Adrenal gland (tissue), 19 donors: ENCODE measurements at places on chromosomes 5 and 9. TPM values are rescaled to one million over a fixed set of nuclear protein-coding genes. Genes with fewer than 3 reads are reported as not detected.

The PCDHB10 gene
- total RNA-seq, result 0.47 TPM

The FAM221B gene
- total RNA-seq, result not detected

DNA sequence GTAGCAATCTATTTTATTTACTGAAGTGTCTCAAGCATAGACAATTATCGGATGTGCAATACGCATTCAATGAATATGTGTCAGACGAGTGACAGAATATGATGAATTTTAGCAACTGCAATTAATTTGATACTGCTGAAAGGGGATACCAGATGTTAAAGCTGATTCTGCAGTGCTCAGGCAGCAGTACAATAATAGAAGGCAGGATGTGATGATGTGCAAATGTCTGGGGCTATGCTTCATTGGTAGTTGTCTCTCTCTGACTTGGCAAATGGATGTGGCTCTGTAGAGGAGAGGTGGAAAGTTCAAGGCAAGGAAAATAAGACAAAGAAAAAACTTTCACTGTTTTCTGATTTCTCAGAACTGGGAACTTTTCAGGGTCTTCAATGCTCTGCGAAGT, 721.2 kb downstream of the CDH18 start:
- H3K27ac ChIP-seq, result no peak overlapping the region
- no peak for DNase-seq
- no peaks in the 10 kb centered on the region for H3K4me1 ChIP-seq
- H3K27me3 ChIP-seq, result no peaks in the 10 kb centered on the region
- H3K36me3 ChIP-seq, result no peaks in the 10 kb centered on the region
- no peak overlapping the region for H3K4me3 ChIP-seq

DNA sequence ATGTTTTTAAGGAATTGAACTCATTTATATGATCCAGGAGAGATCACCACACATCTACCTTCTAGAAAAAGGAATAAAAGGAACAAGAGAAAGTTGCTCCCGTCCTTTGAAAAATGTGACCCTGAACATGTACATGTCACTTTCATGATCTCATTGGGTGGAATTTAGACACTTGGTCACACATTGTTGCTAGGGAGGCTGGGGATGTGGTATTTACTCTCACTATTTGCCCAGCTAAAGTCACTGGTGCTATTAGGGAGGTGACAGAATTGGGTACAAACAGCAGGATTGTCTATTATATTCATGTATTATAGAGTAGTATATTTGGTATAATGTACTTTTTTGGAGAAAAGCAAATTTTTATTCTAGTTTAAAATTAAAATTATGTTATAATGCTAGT, 2.1 kb upstream of the CDH10 start:
- no peaks in the 10 kb centered on the region for H3K4me1 ChIP-seq
- no peaks in the 10 kb centered on the region for H3K36me3 ChIP-seq
- no peak overlapping the region for H3K4me3 ChIP-seq
- H3K27me3 ChIP-seq, result peaks cover 13% of the 10 kb centered on the region
- H3K27ac ChIP-seq, result no peak overlapping the region

GRCh38 chr5:148974642-148975327, 88.1 kb downstream of the SH3TC2 start:
- H3K4me1 ChIP-seq, result no peaks in the 10 kb centered on the region
- H3K4me3 ChIP-seq, result no peak overlapping the region
- H3K27ac ChIP-seq, result no peak overlapping the region
- no peak for DNase-seq

DNA sequence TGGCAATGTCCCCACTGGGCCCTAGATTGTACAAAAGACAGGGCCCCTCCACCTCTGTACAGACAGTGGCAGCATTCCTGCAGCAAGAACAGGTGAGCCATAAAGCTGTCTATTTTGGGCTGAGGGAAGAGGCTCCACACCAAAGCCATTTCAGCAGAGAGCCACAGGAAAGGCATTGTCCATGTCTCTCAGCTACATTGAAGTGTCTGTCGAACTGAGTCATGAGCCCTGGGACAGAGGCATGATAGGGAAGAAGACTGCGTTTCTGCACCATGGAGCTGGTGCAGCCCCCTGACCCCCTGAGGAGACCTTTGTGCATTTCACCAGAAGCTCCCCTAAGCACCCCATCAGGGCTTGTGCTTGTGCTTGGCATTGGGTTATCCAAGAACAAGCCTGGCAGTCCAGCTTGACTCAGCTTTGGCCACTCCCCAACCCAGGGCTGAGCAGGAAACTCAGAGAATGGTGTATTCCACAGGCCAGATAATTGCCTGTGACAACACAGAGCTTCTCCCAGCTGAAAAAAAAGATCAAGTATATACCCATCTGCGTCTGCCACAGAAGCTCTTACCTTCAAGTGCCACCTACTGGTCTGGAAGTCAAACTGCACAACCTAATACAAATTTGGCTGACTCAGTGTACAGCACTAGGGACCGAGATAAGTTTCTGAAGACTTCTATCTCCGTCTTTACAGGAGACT, 5.9 kb upstream of the FRMD3 start:
- peak; percentile 84 for DNase-seq
- H3K27me3 ChIP-seq, result no peaks in the 10 kb centered on the region
- no peaks in the 10 kb centered on the region for H3K36me3 ChIP-seq
- H3K27ac ChIP-seq, result no peak overlapping the region

The ENHO gene
- not detected for total RNA-seq

GRCh38 chr9:89351584-89352300, 33.4 kb downstream of the SECISBP2 start:
- H3K4me3 ChIP-seq, result no peak overlapping the region
- peaks cover 22% of the 10 kb centered on the region for H3K4me1 ChIP-seq
- no peaks in the 10 kb centered on the region for H3K27me3 ChIP-seq
- H3K27ac ChIP-seq, result peak overlapping the region; percentile 61

DNA sequence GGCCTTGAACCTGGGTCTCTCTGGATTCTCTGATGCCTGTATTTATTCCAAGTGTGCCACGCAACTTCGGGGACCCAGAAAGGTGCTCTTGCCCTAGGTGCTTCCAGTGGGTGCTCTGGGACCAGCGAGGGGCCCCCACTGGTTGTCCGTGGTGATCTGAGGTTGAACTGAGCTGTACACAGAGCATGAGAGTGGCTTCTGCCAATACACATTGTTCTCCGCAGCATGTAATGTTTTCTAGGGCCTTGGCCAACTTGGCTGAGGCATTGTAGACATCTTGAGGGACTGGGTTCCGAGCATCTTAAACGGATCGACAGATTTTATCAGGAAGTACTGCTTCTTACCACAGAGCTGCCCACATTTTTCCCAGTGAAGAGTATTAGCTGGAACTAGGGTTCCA, 117.9 kb downstream of the MTX3 start:
- H3K27me3 ChIP-seq, result no peaks in the 10 kb centered on the region
- no peaks in the 10 kb centered on the region for H3K4me1 ChIP-seq
- DNase-seq, result no peak
- no peaks in the 10 kb centered on the region for H3K36me3 ChIP-seq

The OR1Q1 gene
- total RNA-seq, result not detected
